Fibroblast of skin of right biceps (primary cell): ENCODE measurements at places on chromosomes 1 and 21.

- DNase-seq = no peak
These were observed 40.0 kb upstream of the EPS15 start for GRCh38 chr1:51559064-51559500.

GRCh38 chr1:111948209-111949171 is 41.0 kb downstream of the KCND3 start:
- DNase-seq = peak; percentile 9

DNA sequence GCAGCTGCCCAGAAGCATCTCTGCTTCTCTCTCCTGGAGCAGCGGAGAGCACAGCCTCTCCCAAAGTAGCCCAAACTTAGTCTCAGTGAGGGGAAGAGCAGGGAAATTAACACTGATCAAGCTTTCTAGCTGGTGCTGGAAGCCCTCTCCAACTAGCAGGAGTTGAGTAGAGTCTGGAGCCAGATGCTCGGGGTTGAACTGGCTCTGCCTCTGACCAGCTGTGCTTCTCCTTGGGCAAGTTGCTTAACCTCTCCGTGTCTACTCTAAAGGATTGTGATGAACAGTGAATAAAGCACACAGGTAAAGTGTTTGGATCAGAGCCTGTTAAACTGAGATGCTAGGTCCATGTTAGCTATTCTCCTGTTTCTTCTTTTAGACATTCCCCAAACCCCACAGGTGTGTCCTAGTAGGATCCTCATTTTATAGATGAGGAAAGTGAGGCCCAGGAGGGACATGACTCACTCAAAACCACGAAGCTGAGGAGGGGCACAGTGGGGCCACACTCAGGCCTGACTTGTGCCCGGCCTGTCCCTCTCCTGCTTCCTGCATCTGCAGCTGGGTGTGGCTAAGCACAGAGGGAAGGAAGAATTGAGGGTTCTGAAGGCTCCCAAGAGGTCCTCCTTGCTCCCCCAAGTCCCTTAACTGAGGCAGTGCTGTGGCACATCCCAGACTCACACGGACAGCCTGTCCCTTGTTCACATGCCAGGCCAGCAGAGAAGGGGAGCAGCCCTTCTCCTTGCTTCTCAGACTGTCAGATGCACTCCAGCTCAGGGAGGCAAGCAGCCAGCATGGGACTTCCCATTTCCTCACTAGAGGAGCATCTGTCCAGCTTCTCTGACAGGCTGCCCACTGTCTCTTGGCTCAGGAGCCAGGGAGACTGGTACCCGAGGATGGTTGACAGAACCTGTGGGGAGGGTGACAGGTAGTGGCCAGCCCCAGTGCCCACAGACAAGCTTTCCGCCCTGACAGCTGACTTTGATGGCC is 152.0 kb upstream of the IGSF21 start:
- DNase-seq = no peak

GRCh38 chr1:183863852-183864251 is 58.9 kb downstream of the RGL1 start:
- DNase-seq = no peak

GRCh38 chr1:24970926-24971875 is 41.1 kb upstream of the RUNX3 start:
- DNase-seq = peak; percentile 63

- DNase-seq = no peak
These were observed 9.6 kb downstream of the FNDC7 start for GRCh38 chr1:108722292-108722691.

DNA sequence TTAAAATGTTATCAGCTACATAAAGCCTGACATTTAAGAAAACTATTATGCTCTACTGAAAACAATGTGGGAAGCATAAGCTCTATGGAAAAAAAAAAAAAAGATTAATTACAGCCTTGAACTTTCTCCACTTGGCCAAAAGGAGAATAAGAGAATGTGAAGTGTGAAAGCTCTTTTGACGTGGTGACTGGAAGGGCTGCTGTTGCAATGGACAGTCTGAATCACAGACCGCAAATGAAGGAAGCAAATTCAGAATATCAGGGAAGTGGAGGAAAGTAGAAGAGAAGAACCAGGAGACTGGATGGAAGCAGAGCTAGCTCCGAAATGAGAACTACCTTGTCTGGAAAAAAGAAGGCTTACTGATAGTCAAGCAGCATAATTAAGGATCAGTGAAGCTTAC is 106.8 kb downstream of the AK5 start:
- no peak for DNase-seq

DNA sequence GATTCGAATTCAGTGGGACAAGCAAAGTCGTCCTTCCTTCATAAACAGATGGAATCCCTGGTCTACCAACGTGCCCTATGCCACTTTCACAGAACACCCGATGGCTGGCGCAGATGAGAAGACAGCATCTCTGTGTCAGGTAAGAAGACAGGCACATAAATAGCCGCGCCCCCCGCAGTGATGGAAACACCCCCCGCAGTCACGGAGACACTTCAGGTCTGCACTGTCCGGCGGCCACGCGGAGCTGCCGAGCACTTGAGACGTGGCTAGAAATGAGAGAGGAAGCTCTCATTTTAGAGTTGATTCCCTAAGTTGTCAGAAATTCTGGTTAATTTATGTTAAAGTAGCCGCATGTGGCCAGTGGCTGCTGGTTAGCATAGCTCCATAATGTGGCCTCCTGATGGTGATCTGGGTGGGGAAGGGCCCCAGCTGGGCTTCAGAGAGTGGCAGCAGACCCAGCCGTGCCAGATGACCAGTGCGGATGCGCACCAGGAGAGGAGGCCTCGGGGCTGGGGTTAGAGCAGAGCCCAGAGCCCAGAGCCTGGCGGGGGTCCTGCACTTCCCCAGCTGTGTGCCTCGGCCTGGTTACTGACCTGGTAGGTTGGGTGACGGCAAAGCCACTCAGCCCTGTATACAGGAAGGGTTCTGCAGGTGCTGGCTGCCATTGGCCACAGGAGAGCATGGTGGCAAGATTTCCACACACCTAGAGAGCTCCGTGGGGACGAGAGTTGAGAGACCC is 2.9 kb downstream of the TPRG1L start:
- DNase-seq = no peak

GRCh38 chr1:46520063-46520911 is 30.7 kb downstream of the DMBX1 start:
- DNase-seq = peak; percentile 94

DNA sequence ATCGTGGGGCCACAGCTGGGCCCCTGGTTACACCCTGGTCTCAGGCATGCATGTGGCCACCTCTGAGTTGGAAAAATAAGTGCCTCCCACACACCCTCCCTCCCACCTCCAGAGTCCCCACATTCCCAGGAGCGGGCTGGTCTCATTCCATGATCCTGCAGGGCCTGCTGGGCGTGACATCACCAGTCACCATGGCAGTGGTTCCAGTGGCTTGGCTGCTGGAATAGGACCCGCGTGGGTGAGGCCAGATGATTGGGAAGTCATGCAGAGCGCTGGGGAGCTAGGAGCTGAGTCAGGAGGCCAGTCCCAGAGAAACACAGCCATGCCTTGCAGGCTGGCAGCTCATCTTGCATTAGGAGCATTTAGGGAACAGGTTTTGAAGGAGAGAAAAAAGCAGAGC is 125.4 kb upstream of the TMEM51 start:
- DNase-seq = peak; percentile 75

DNA sequence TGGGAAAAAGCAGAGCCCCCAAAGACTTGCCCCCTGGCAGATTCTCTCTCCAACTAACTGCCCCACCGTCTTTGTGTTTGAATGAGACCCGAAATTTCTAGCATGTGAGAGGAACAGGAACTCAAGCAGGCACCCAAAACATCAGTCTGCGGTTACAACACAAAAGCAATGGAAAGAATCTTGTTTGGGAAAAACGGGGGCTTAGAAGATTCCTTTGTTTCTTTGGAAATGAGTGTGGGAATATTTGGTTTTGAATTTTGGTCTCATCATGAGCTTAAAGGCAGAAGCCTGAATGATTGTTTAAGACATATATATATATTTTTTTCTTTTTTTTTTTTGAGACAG is 188.9 kb upstream of the TMEM51 start:
- DNase-seq = peak; percentile 49

- DNase-seq = no peak
These were observed 1156.5 kb downstream of the NCAM2 start for GRCh38 chr21:22154579-22155274.

- DNase-seq = peak; percentile 36
These were observed 34.2 kb upstream of the LRRC8C start for GRCh38 chr1:89598450-89599331.

DNA sequence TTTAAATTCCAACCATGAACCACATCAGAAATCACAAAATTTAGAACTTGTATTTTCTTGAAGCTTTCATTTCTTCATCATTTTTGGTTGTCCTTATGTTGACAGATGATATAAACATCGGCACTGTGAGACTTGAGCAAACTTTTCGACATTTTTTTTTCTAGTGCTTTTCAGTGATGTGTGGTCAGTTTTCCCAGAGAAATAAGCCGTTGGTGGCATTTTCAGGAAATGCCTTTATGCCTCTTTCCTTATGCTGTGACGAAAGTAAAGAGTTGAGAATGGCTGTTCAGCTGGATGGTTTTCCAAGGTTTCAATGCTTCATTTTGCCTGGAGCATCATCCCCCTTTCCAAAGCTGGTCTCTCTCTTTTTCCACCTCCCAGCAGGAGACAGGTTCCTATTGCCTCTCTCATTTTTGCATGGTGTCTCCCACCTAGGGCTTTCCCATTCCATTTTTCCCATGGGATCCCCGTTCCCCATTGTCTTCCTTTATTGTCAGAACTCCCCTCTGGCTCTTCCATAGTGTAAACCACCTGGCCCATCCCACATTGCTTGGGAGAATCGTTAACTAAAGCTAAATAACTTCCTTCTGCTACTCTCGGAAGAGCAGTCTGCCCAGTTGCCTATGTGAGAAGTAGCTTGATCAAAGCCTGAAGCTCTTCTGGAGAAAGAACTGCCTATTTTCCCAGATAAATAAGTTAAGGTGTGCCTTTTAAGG is 61.4 kb upstream of the DYNLT5 start:
- DNase-seq = peak; percentile 17

DNA sequence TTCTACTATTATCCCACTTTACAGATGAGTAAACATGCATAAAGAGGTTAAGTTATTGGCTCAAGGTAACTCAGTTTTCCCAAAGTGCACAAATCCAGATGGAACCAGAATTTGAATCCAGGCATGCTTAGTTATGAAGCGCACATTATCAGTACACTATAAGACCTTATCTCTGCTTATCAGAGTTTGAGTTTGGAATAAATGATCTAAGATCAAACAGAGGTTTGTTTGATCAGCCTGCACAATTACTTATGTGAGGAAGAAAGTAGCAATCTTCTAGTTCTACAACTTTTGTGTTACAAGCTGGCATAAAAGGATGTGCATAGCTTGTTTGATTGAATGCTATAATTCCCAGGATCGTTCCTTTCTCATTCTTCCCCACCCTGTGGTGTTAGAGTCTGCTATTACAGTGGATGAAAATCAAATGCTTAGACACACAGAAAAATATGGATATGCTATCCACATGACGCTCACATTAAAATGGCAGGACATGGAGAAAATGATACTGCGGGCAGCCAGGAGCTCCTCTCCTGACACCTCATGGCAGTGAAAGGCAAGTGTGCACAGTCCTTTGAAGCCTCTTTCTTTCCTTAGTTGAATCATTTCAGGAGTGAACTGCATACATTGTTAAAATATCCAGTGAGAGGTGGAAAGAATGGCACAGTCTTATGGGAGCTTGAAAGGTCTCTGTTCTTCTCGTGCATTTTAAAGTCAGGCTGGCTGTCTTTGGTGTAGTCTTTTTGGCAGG is 23.9 kb upstream of the PBX1 start:
- DNase-seq = no peak

DNA sequence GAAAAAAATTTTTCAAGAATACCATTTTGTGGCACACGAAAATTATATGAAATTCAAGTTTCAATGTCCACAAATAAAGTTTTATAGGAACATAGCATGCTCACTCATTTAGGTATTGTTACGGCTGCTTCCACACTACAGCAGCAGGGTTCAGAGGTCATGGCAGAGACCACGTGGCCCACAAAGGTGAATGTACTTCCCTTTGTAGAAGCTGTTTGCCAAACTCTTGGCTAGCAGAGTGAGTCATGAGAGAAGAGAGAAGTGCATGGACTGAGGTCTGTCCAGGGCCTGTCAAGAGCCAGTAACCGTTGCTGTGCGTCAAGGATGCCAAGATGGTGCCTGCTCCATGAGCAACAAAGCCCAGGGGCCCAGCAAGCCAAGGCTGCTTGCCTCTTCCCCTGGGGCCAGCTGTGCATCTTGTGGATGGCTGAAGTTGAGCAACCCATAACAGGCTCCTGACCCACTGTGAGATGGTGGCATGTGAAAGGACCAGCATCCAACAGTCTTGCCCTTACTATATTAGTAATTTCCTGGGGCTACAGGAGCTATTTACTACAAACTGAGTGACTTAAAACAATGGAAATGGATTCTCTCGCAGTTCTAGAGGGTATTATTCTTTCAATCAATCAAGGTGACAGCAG is 64.8 kb upstream of the ATP5PO start:
- no peak for DNase-seq
